Effector CD4-positive, alpha-beta T cell (primary cell): ENCODE measurements at places on chromosomes 16 and 17.

GRCh38 chr17:60332574-60332973 is 59.4 kb downstream of the USP32 start:
- DNase-seq, result no peak

DNA sequence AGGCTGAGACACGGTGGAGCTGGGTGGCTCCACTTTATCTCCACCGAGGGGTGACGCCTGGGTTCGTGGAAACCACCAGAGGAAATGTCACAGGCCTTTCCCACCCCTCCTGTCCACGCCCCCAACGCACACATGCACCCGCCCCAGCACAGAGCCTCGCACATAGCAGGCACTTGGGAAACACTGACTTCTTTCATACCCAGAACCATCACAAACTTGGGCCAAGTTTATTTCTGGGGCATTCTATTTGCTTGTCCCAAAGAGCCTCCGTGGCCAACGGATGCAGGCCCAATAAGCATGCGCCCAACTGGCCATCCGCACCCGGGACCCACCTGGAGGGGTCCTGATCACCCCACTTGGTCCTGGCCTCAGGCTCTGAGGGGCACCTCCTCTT is 3.3 kb downstream of the BCAR1 start:
- DNase-seq, result no peak

- DNase-seq, result no peak
Measured at GRCh38 chr17:59607817-59608403, 11.8 kb upstream of the CLTC start.

GRCh38 chr16:10946308-10946707 is 1.9 kb downstream of the CLEC16A start:
- no peak for DNase-seq

GRCh38 chr16:23930791-23931190 is 95.0 kb downstream of the PRKCB start:
- no peak for DNase-seq

DNA sequence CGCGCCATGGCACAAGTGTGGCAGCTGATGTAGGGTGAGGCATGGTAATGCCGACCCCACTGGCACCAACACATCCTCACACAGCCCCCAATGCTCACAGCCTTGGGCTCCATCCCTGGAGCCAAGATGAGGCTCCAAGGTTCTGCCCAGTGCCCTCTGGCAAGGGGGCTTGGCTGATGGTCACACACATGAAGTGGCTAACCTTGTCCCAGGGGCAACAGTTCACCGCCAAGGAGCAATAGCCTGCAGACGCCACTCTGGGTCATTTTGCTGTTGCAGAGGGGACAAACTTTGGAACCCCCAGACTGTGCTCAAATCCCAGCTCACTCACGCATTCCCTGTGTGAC is 26.8 kb downstream of the TNFRSF13B start:
- DNase-seq, result no peak

DNA sequence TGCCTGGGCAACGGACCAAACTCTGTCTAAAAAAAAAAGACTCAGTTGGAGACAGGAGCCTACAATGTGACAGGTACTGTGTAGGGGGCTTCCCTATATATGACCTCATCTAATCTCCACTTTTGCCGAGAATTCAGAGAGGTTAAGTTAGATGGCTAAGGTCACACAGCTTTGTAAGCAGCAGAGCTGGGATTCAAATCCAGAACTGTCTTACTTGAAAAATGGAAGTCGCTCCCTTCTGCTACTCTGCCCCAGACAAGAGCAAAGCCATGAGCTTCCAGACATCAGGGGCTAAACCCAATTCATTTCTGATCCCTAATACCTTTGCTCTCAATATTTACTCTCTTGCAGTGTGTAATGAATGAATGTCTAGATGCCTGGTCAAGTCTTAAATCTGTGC is 41.5 kb upstream of the ABCC12 start:
- no peak for DNase-seq
